Hematopoietic multipotent progenitor cell treated with erythropoietin and hydrocortisone succinate and interleukin-3 and kit ligand, for 17 days (in vitro differentiated cells): ENCODE measurements at places on chromosomes 5 and 9.

GRCh38 chr5:179768326-179769085, 25.3 kb upstream of the LTC4S start:
- no peak for DNase-seq

- DNase-seq, result no peak
Measured at GRCh38 chr9:36276781-36277181, 18.5 kb upstream of the GNE start.

DNA sequence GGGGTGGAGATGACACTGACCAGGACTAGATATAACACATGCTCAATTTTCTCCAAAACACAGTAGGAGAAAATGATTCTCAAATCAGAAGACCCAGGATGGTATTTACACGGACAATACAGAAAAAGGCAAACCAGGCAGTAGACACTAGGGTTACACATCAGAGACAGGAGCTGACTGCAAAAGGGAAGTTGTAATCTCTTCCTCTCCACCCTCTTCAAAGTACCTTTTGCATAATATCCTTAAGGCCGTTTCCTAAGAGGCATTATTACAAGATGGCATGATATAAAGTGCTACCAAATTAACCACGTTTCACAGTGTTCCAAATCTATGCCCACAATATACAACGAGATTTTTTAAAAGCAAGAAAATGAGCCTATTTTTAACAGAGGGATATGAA, 39.2 kb downstream of the YIPF5 start:
- no peak for DNase-seq

- DNase-seq, result no peak
Measured at GRCh38 chr5:151101151-151101550, 20.3 kb upstream of the TNIP1 start.

GRCh38 chr5:96327722-96328121, 105.3 kb downstream of the PCSK1 start:
- DNase-seq, result no peak

GRCh38 chr9:19479874-19480273, 71.1 kb downstream of the ACER2 start:
- no peak for DNase-seq
